ENCODE measurements at places on chromosomes 6 and 20.
A peak's percentile ranks its signal among the peaks of the same experiment; 100 is the strongest.

GRCh38 chr20:50652702-50653294 lies 38.5 kb downstream of the RIPOR3 start:
- no peak for DNase-seq

DNA sequence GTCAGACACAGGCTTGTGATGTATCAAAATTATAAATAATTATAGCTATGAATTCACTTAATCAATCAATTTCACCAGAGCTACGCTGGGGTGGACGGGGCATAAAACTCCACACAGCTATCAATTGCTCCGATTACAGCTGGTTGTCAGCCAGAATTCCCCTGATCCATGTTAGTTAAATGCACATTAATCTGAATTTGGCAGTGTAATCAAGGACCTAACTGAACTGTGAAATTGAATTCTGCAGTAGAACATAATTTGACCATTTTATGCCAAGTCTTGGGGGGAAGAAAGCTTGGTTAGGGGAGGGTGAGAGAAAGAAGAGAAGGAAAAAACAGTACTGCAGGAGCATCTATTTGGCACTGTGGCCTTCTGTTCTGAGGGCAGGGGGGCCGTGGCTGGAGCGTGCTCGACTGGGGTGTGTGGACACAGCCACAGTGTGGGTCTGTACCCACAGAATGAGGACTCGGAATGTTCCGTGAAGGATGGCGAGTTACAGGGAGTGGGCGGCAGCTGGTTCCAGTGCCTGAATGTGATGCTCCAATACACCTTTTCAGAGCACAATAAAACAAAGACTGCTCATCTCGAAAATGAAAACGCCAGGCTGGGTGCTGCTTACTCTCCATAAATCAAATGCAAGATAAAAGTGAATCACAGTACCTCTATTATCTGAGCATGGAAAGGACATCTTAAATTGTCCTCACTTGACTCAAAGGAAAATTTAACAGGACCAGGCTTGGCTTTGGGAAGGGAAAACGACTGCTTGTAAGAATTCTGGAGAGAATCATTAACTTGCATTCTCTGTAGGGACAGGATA lies 59.2 kb downstream of the LAMP5 start:
- DNase-seq = peak; percentile 20

DNA sequence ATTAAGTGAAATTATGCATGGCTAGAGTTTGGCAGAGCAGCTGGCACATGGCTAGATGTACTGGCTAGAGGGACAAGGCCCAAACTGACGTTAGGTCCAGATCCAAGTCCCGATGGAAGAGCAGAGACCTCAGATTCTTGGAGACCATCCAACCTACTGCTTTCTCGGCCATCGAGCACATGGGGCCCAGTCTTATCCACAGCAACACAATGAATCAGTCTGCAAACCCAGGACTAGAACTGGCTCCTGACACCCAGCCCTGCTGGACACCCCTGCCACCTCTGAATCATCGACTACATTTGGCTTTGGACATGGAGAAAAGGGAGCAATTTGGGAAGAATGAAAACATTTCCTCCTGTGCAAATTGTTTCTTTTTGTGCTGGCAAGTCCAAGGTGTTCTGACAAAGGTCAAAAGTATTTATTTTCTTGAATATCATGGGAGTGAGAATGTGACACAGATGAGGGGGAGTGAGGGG lies 23.9 kb upstream of the YWHAB start:
- no peak for DNase-seq

DNA sequence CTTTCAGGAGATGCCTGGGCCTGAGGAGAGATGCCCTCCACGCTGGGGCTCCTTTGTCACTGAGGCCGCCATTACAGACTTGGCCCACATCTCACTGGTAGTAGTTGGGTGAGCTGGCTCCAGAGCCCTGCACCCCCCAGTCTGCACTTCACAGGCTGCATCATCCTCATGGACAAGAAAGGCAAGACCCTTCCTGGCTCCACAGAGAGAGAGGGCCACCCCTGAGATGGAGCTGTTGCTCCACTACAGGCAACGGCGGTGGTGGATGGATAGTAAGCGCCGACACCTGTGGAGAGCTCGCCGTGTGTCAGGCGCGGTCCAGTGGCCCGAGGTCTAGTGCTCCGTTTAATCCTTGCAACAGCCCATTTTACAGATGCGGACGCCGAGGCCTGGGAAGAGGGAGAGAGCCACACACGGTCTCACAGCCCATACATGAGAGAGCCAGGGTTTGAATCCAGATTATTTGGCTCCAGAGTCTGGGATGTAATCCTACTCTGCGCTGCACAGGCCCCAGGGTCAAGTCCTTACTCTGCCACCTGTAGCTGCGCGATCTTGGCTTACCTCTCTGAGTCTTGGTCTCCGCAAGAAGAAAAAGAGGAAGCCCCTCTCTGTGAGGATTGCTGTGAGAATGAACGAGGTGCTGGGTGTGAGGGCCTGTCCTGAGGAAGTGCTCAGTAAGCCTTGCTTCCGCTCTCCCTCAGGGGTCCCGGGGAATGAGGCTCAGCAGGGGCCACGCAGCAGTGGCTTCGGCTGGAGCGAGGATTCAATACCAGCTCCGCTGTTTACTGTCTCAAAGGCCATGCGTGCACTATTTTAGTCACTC lies 34.5 kb downstream of the SPDEF start:
- DNase-seq = no peak

DNA sequence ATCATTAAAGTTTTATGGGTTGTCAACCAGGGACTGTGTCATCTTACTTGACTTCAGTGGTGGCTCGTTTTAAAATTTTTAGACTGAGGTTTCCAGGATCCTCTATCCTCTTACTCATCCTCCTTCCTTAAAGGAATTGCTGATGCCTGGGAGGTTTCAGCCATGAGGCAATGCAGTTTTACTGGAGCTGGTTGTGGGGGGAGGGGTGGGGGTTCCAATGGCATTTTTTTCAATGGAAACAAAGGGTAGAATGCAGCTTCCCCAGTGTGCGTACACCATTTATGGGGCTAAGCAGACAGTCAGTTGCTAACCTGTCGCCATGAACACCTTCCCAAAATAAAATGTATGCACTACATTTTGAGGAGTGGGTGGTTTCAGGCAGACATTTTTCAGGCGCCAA lies 88.0 kb downstream of the METTL24 start:
- no peak for DNase-seq

GRCh38 chr20:6123649-6124014 lies 802 bp upstream of the FERMT1 start:
- DNase-seq = no peak

GRCh38 chr6:122651031-122651430 lies 40.8 kb downstream of the PKIB start:
- no peak for DNase-seq

DNA sequence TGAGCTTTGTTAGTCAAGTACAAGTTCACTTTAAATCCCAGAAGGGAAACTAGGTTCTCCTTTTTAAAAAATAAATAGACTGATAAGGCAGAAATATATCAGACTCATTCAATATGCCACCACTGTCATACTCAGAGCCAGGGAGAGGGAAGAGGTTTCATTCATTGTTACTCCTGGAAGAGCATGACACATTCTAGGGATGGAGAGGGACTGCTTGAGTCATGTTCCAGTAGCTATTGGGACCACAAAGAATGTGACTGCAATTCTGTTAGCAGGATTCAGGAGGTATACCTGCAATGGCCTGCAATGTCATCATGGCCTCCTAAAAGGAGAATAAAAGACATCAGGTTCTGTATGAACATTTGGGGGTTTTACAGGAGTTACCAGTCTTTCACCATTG lies 167.6 kb downstream of the TFAP2B start:
- no peak for DNase-seq

- peak; percentile 67 for DNase-seq
Measured at GRCh38 chr6:139881728-139882211, 507.3 kb upstream of the CITED2 start.

GRCh38 chr20:40471261-40471629 lies 217.8 kb downstream of the MAFB start:
- DNase-seq = no peak

DNA sequence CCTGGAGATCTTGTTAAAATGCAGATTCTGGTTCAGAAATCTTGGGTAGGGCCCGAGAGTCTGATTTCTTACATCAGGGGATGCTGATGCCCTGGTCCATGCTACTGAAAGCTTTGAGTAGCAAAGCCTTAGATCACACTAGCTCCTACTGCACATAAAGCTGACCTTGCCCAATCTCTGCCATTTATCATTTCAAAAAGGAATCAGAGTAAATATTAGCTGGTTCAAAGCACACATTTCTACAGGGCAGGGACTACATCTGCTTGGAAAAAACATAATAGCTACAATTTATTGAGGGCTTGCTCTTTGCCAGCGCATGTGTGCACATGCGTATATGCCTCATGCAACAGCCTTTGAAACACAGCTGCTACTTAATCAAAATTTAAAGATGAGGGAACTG lies 440.4 kb upstream of the ARID1B start:
- no peak for DNase-seq

All from hypothalamus (tissue), 51 donors.